ENCODE measurements at places on chromosomes 7 and 10.

- no peak for DNase-seq
These were observed 62.3 kb upstream of the CCDC6 start for GRCh38 chr10:59968705-59969104.

- no peak for DNase-seq
These were observed 88.3 kb upstream of the KAT6B start for GRCh38 chr10:74738052-74738451.

GRCh38 chr7:25031432-25031831, 51.5 kb upstream of the OSBPL3 start:
- no peak for DNase-seq

DNA sequence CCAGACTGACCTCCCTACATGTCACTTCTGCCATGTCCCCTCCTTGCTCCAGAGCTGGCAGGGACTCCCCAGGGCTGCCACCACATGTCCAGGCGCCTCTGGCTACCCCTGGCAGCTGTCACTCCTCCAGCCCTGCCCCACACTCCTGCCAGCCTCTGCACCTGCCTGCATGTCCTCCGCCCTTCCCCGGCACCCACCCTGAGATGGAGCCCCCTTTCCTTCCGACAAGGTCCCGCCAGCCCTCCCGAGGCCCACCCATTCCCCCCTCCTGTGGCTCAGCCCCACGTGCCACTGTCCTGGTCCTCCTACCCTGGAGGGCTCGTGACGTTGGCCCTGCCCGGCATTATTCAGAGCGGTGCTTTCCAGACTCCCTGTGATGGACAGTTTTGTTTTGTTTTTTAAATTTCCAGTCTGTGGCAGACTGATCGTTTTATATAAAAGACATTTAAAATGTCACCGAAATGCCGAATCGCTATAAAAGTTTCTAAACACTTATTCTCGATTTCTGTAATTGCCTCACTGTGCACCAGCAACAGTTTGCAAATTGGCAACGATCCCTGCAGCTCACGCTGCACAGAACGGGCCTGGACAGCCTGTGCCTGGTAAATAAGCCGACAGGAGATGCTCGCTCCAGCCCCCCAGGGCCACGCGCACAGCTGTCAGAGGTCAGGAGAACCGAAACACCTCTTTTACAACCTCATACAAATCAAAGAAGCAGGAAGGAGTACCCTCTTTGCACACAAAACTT, 111.1 kb upstream of the SH2B2 start:
- no peak for DNase-seq

DNA sequence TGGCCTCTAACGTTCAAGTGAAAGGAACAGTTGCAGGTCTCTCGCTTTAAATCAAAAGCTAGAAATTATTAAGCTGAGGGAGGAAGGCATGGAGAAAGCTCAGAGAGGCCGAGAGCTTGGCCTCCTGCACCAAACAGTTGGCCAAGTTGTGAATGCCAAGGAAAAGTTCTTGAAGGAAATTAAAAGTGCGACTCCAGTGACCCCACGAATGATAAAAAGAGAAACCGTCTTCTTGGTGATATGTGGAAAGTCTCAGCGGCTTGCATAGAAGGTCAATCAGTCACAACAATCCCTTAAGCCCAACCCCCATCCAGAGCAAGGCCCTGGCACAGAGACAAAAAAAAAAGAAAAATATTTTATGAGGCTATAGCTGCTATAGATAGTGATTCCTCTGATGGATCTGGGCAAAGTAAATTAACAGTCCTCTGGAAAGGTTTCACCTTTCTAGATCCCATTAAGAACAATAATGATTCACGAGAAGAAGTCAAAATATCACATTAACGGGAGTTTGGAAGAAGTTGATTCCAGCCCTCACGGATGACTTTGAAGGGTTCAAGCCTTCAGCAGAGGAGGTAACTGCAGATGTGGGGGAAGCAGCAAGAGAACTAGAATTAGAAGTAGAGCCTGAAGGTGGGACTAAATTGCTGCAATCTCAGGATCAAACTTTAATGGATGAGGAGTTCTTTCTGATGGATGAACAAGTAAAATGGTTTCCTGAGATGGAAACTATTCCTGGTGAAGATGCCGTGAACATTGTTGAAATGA, 42.5 kb upstream of the INPP5A start:
- DNase-seq, result no peak

DNA sequence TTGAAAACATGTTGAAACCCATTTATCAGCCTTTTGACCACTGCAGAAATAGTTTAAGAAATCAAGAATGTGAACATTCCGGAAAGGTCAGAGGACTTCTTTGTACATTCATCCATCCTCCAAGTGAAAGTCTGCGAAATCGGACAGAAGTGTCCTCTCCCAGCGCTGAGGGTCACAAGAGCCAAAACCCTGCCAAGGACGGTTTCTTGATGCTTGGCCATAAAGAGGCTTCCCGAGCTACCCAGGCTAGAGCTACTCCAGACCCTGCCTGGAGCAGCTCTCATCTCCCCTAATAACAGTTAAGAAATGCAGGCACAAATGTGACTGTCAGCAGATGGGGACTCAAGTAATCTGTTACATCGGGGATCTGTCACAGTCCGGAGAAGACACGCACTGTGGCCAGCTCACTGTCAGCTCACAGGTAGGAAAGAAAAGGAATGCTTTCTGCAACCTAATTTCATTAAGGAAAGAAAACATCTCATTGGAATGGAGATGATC, 4.5 kb upstream of the CYTH3 start:
- DNase-seq, result no peak

DNA sequence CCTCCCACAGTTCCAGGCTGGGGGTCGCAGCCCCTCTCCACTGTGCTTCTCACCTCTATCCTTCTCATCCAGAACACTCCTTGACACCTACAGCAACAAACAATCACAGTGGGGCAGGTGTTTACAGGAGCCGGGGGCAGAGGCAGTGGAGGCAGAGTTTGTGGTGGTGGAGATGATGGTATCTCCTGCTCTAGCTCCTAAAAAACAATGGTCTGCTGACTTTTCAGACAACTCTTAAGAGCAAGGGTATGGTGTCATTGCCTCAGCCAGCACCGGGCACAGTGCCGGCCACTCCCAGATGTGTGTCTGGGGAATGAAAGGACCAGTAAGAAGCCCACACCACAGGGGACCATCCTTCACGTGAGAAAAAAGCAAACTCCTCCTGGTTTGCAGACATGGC, 36.3 kb upstream of the ANTXRL start:
- DNase-seq, result no peak

DNA sequence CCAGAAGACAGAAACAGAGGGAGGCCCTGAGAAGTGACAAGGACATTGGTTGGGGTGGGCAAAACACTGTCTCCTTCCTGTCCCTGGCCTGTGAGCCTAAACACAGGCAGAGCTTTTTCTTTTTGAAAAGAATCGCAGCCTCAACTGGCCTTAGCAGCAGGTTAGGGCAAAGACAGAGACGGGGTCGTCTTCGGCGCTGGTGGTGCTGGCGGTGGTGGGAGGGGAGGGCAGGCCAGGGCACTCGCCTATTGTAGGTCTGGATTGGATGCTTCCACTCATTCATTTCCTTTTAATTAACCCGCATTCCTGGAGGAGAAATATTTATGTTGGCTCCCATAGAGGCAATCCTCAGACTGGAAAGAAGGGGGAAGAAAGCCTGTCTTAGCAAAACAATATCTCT, 22.6 kb downstream of the WNT8B start:
- DNase-seq, result no peak

- no peak for DNase-seq
These were observed 35.9 kb upstream of the SFTPD start for GRCh38 chr10:79984851-79985250.
